ENCODE measurements at places on chromosomes 1 and 21.

DNA sequence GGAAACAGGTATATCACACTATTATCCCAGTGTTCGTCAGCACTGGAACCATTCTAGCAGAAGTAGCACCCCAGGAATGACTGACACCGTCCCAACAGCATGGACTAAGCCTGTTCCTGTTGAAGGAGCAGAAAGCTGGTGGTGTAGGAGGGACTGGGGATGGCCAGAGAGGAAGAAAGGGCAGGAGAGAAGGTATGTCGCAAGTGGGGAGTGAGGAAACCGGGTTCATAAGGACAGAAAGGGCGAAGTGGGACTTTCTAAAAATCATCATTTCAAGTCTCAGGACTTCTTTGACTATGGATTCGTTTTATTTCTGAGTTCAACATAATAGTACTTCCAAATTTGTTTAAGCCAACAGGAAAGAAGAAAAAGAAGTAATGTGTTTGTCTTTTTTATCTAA, 19.7 kb upstream of the MX1 start:
- no peak for DNase-seq

DNA sequence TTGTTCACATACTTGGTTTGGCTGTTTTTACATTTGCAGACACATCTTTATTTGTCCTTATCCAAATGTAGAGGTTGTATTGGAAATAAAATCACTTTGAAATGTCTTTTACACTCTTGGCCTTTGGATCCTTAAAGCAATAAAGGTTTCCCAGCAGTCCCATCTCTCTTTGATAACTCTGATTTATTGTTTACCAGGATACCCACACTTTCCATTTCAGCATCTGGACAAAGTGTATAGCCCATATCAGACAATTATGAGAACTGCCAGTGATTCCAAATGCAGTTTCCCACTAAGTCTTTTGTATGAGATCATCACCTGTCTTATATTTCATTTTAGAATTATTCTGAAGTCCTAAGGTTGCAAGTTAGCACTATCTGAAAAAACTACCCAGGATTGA, 114.7 kb downstream of the NEK7 start:
- no peak for DNase-seq

GRCh38 chr1:210747890-210748289, 386.1 kb downstream of the KCNH1 start:
- no peak for DNase-seq

- peak; percentile 68 for DNase-seq
Measured at GRCh38 chr1:31672986-31673385, 28.3 kb upstream of the PEF1 start.

- DNase-seq = no peak
Measured at GRCh38 chr1:91450260-91450659, 45.6 kb upstream of the HFM1 start.

DNA sequence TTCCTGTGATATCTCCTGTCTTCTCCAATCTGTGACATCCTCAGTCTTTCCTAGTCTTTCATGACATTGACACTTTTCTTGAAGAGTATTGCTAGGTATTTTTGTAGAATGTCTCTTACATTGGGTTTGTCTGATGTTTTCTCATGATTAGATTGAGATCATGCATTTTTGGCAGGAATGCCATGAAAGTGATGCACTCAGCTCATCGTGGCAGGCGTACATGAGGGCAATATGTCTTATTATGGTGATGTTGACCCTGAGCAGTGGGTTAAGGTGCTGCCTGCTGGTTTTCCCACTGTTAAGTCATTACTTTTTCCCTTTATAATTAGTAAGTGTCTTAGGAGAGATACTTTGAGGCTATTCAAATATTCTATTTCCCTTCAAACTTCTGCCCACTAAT, 80.2 kb upstream of the SSX2IP start:
- no peak for DNase-seq

DNA sequence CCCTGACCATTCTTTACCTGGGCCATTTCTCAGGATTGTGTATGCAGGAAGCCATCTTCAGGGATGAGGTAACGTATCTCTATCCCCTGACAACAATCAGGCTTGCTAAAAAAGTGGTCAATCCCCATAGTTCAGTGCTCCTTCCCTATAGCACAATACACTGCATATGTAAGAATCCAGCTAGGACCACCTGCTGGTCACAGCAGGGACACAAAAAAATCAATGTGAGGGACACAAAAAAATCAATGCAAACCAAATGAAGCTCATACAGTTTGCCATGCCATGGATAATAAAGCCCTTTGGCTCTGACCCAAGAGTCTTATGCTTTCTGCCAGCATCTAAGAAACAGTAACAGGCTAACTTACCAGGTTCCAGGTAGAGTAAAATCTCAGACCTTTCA, 16.3 kb downstream of the ACBD6 start:
- DNase-seq = peak; percentile 66

All from retina (tissue), 1 donor.